Endodermal cell (in vitro differentiated cells): ENCODE measurements at places on chromosomes 16 and 17. TPM values are rescaled to one million over a fixed set of nuclear protein-coding genes. Genes with fewer than 3 reads are reported as not detected.

- DNase-seq = no peak
These were observed 174.6 kb downstream of the AATF start for GRCh38 chr17:37123386-37123785.

Gene NOS2
- total RNA-seq = 0.23 to 0.62 TPM (median 0.46 TPM) in 3 replicates

DNA sequence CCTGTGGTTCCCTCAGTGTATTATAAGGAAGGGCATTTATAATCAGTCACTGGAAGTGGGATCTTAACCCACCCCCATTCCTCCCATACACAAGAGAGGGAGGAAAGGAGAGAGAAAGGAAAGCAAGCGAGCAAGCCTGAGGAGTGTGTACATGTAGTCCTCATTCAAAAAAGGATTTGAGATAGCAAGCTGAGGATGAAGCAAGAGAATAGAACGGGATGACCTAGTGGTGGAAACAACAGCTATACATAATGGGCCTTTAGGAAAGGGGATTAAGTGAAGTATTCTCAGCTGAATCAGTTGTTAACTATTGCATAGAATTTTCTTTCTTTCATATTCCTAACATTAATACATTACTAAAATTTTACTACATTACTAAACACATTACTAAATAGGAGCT, 281.4 kb downstream of the ZFHX3 start:
- DNase-seq = no peak

DNA sequence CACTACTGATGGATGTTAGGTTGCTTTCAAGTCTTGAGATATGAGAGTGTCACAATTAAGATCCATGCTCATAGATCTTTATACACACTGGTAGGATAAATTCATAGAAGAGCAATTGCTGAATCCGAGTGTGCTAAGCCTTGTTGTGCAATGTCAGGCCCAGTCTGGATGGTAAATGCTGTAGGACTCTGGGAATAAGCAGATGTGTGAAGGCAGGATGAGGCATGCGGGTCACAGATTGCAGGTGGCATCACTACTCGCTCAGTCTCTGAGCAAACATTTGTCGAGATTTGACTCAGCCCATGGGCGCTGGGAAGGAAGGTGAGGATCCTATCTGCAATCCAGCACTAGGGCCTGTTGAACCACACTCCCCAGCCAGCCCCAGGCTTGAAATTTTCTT, 40.7 kb downstream of the TMEM186 start:
- DNase-seq = peak; percentile 39

DNA sequence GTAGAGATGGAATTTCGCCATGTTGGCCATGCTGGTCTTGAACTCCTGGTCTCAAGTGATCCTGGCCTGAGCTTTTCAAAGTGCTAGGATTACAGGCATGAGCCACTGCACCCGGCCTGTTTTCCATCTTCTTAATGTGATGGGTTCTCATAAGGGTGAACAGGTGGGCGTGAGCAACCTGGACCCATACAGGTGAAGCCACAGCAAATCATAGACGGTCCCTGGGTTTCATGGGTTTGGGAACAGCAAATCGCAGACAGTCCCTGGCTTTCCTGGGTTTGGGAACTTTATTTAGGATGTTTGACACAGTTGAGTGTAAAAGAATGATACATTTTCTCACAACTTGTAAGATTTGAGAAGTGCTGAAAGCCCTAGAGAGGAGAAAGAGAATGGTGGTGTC, 12.9 kb upstream of the MEIOB start:
- DNase-seq = no peak
